ENCODE measurements at places on chromosomes 5 and 9.

- no peak for DNase-seq
Measured at GRCh38 chr9:110520120-110520701, 59.3 kb downstream of the SVEP1 start.

GRCh38 chr5:67799732-67800234 is 415.8 kb upstream of the PIK3R1 start:
- DNase-seq = no peak

DNA sequence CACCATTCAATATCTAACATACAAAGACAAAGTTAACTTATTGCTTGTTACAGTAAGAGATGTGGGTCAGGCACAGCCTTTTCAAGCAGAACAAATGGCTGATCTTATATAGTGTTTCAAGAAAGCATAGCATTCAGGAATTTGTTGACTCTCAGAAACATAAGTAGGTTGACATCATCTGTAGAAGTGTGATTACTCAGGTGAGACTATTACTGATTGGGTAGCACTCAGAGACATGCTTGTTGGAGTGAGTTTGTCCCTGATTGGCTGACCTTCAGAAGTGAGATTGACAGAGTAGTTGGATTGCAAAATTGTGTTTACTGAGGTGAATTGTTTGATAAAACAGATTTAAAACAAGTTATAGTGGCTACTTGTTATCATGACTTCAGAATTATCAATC is 30.7 kb upstream of the TNPO1 start:
- no peak for DNase-seq

- DNase-seq = no peak
Measured at GRCh38 chr9:24391095-24391494, 154.6 kb downstream of the IZUMO3 start.

DNA sequence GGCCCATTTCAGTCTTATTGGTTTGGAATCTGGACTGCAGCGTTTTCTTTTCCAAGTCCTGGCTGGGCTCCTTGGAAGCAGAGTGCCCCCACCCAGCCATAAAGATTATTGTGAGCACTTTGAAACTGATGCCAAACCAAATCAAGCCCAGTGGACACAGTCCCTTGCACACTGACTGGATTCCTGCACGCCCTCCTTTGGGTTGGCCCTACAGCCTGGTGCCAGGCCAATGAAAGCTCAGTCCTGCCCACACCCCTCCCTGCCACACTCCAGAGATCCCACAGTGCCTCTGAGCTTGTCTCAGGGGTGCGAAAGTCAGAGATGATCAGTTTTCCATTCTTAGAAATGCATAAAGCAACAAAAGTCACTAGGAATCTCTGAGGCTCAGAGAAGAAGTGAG is 181.9 kb downstream of the CETN3 start:
- DNase-seq = no peak

DNA sequence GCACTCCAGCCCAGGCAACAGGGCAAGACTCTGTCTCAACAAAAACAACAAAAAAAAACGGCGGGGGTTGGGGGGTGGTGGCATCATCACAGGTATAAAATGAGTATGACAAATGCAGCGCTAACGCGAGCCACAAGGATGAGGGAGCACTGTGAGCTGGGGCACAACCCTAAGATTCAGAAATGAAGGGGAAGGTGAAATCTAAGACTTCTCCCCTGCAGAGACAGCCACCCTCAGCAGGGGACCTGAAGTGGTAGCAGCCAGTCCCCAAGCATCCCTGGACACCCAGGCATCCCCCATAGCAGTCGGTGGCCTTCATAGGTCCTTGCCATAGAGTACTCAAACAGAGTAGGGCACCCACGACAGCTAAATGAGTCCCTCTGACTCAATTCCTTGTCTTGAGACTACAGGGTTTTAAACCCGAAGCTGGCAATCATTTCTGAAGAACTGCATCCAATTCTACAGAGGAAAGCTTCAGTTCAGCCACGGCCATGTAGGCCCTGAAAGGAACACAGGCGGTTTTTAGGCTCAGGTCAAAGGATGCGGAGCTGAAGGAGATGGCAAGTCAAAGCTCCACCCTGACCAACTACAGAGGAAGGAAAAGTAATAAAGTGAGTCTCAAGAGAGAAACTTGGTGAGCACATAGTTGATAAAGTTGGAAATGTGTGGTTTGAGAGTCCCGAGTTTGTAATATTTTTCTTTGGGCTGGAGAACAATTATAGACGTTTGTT is 50.3 kb downstream of the MYO10 start:
- no peak for DNase-seq

- no peak for DNase-seq
Measured at GRCh38 chr9:1087120-1087881, 37.1 kb downstream of the DMRT2 start.

GRCh38 chr5:86095092-86095491 is 522.6 kb upstream of the COX7C start:
- no peak for DNase-seq

DNA sequence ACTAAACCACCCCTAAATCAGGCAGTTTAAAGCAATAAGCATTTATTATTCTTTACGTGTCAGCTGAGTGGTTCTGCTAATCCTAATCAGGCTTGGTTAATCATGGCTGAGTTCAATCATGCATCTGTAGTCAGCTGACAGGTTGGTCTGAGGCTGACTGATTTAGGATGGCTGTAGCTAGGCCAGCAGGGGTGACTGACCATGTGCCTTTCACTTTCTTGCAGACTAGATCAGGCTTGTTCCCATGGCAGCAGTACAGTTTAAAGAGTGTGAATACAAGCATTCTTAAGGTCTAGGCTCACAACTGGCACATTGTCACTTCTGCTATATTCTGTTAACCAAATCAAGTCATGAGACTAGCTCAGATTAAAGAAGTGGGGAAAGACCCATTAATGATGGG is 16.1 kb upstream of the MPDZ start:
- DNase-seq = no peak

DNA sequence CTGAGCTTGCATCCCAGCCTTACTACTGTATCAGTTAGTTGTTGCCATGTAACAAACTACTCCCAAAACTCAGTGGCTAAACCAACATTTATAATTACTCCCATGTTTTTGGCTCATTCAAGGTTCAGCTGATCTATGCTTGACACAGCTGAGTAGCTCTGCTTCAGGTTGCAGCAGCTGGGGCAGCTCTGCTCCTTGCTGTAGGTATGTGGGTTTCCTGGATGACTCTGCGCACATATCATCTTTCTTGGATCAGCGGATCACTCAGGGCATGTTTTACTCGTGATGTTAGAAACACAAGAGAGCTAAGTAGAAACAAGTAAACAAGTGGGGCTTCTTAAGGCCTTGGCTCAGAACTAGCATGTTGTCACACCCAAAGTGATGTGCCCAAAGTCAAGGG is 15.1 kb downstream of the TEK start:
- no peak for DNase-seq

GRCh38 chr5:141694479-141694878 is 12.4 kb upstream of the ARAP3 start:
- DNase-seq = no peak

- DNase-seq = no peak
Measured at GRCh38 chr9:116951588-116952435, 264.7 kb downstream of the TRIM32 start.

- DNase-seq = no peak
Measured at GRCh38 chr5:53039855-53040254, 50.7 kb downstream of the ITGA2 start.

DNA sequence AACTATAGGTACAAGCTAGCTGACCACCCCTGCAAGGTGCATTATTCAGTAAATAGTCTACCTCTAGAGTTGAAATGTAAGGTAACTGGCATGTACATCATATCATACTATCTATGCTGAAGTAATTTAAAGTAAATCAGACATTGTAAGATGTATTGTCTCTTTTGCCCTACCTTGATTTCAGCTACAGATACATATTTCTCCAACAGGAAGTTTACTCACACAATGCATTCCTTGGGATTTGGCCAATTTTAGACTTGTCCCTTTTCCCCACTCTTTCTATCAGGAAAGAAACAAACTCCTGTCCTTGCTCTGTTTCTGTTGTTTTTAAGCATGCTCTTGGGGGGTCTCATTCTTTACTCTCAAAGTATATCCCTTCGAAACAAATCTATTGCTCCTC is 58.5 kb upstream of the TSLP start:
- no peak for DNase-seq

DNA sequence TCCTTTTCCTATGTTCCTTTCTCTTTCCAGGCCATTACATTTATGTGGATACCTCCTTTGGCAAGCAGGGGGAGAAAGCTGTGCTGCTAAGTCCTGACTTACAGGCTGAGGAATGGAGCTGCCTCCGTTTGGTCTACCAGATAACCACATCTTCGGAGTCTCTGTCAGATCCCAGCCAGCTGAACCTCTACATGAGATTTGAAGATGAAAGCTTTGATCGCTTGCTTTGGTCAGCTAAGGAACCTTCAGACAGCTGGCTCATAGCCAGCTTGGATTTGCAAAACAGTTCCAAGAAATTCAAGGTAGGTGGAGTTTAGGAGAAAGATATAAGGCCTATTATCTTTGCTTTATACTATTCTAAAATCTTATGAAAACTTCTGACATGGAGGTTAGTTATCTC is 64.5 kb downstream of the MAMDC2 start:
- DNase-seq = no peak
